ENCODE measurements at places on chromosomes 5 and 9.

GRCh38 chr5:168046163-168046562 is 245.3 kb upstream of the WWC1 start:
- DNase-seq = no peak

DNA sequence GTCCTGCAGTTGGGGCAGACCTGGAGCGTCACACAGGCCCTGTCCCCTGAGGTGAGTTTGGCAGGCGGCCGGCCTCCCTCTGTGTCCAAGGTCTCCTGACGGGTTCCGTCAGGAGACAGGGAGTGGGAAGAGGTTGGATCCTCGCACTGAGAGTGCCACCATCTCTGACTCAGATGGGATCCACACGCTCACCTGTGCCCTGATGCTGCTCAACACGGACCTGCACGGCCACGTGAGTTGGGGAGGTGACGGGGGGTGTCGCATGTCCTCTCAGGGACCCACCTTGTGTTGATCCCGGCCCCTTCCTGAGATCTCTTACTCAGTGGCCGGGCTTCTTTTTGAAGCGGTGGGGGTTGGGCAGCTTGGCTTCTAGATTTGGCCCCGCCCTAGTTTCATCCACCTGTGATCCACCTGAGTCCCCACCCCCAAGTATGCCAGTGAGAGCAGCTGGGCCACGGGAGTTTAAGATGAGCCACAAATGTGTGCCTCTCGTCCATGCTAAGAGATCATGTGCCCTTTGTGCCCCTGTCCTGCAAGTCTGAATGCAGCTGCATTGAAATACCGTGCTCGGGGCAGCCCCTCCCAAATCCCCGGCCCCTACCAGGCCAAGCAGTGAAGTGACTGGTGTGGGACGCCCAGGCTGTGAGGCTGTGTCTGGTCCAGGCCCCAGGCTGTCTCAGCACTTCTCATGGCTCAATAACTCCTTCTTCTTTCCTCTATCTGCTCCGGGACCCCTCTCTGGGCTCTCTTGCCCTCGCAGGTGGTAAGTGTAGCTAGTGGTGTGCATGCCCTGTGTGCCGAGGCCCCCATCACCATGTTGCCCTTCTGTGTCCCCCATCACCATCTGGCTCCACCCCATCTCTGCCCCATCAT is 27.2 kb downstream of the PSD2 start:
- no peak for DNase-seq

DNA sequence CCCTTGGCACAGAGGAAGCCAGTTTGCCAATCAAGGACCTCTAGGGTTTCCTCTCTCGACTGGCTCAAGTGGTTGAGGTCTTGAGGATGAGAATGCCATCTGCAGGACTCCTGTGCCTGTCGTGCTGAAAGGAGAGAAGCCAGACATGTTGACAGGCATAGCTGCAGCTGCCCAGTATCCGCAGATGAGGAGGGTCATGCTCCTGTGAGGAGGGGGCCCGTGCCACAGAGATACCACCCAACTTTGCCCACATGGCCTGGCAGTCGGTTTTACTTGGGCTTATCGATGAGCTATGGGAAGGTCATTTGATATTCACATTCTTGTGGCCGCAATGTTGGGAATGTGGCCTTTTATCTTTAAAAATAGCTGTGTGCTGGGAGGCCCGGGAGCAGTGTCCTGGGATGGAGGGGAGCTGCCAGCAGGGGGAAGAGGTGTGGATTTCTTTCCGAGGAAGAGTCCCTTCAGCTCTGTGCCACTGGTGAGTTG is 17.4 kb downstream of the FRMPD1 start:
- DNase-seq = no peak

DNA sequence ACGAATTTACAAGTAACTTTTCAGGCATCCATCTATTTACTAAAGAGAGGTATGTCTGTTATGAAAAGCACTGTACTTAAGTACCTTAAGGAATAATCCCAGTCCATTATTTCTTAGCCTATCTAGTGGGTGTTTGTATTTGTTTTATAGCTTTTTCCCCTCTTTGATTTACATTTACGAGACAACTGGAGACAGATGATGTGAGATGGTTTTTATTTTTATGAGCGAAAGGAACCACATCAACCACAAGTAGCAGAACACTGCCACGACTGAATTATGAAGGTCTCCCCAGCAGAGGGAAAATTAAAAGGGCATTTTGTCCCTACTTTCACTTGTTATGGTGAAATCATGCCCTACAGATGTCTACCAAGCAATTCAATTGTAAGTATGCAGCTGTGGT is 357.8 kb downstream of the NFIB start:
- no peak for DNase-seq

DNA sequence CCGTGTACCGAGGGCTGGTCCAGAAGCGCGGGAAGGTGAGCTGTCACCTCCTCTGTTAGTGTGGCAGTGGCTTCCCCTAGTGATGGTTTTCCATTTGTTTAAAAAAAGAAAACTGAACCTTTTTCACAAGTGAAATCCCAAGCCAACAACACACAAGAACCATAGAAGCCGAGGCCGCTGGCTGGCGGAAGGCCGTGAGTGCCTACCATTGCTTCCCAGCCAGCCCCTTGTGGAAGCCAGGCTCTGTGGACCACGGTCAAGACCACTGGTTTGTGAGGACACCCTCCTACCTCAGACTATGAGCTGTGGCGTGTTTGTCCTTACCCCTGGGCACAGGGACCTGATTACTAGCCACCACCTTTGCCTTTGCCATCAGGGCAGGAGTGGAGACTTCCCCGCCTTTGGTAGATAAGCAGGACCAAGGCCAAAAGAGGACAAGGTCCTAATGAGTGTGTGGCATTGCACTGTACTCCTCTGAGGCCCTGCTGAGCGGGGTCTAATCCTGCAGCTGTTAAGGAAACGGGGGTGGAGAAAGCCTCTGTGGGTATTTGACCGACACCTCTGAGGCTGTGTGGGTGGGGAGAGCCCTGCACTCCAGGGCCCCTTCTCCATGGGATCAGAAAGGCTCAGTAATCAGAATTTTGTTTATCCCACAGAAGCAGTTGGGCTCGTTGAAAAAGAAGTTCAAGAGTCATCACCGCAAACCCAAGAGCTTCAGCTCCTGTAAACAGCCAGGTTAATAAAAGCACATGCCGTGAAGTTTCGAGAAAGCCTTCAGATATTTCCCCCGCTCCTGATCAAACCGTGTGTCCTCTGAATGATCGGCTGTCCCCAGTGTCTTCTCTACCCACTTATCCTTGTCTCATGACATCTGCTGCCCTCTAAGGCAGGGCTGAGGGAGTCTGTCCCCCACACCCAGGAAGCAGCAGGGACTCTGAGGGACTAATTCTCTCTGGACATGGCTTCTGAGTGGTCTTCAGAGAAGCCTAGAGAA is 4.3 kb downstream of the SURF2 start:
- no peak for DNase-seq

DNA sequence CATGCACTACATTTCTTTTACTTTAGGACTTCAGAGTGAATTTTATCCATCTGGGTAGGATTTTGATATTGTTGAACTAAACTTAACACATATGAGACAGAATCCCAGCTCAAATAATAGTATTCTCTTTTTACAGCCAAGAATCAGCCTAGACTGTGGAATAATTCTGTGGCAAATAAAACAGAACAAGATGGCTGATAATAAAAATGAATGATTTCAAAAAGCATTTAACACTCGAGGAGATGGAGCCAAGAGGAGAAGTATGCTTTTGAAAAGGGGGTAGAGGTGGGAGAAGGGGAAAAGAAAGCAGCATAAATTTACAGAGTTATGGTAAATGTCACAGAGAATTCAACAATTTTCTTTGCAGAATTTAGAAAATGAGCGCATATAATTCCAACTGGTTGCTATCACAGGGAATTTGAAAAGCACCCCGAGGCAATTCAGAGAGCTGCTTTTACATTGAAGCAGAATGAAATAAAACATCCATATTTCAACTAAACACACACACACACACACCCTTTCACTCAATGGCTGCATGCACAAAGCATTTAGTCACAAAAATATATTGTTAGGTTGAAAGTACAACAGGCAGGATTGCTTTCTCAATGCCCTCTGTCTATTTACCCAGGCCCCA is 60.2 kb upstream of the DMAC1 start:
- no peak for DNase-seq

- peak; percentile 16 for DNase-seq
Observed at GRCh38 chr5:116137544-116138378, 52.9 kb downstream of the COMMD10 start.

GRCh38 chr5:179882338-179882737 is 23.7 kb upstream of the MRNIP start:
- DNase-seq = no peak

DNA sequence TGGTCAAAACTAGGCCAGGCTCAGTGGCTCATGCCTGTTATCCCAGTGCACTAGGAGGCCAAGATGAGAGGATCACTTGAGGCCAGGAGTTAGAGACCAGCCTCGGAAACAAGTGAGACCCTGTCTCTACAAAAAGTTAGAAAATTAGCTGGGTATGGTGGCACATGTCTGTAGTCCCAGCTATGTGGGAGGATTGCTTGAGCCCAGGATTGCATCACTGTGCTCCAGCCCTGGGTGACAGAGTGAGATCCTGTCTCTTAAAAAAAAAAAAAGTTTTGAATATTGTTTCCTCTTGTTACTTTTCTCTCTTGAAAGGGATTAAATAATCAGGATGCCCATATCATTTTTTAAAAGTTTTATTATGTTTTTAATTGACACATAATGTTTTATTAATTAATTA is 7.6 kb downstream of the ARHGEF37 start:
- DNase-seq = no peak

GRCh38 chr5:2378108-2378507 is 373.4 kb downstream of the IRX2 start:
- DNase-seq = no peak

GRCh38 chr5:140383300-140383699 is 18.3 kb upstream of the ANKHD1 start:
- no peak for DNase-seq

DNA sequence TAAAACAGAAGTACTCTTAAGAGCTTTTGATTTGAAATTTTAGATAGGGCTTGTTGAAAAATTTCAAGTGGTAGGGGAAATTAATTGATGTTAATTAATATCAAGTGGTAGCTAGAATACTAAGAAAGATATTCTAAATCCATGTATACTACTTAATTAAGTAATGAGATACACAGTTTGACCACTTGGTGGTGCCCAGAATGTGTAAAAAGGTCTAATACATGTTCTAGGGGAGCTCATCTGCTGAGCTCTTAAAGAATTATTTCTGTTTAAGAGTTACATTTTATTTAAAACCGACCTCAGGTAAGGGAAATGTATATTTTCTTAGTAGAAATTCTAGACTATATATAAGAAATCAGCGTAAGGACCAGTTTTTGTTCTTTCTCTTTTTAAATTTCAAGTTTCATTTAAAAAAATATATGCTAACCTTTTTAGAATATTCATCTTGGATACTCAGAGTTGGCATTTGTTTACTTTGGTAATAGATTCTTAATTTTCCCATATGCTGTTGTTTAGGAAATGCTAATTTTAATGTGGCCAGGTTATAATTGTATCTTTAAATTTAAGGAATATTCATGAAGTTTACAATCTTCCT is 61.5 kb downstream of the LNPEP start:
- DNase-seq = peak; percentile 32

DNA sequence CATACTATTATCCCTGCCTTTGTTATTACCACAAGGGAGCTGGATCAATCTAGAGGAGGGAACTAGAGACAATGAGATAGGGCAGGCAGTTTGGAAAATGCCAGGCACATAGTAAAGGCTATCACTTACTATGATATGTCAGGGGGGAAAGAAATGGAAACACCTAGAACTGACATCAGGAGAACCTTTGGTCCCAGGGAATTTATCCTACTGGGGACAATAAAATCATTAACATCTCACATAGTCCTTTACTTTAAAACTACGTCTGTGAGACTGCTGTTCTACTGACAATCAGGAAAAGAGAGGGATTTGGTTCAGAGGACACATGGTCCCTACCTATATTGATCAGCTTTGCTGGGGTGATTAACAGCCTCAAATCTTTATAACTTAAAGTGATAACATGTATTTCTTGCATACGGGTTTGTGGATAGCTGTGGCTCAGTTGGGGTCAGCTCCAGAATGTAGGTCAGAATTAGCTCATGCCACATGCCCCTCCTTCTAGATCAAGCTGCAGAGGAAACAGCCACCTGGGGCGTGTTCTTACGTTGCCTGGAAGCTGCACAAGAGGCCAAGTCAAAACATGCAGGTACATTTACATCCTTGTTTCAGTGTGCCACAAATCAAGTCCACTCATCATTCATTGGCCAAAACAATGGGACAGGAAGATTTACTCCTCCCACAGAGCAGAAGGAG is 43.9 kb upstream of the ALDOB start:
- DNase-seq = no peak

GRCh38 chr5:116970318-116970717 is 395.7 kb upstream of the SEMA6A start:
- no peak for DNase-seq

DNA sequence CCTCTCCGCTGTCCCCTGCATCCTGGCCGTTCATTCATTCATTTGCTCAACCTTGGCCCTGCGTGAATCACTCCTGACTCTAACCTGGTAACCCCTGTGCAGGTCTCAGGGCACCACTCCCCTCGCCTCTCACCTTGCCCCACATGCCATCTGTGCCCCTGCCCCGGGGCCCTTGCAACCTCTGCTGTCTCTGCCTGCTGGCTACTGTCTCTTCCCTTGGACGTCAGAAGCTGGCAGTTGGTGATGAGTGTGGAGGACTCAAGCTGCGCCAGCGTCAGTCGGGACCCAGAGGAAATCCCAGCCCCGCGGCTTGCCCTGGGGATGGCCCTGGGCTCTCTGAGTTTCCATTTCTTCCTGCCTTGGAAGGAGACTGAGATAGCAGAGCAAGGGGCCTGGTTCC is 154.9 kb downstream of the OLFM1 start:
- DNase-seq = no peak

DNA sequence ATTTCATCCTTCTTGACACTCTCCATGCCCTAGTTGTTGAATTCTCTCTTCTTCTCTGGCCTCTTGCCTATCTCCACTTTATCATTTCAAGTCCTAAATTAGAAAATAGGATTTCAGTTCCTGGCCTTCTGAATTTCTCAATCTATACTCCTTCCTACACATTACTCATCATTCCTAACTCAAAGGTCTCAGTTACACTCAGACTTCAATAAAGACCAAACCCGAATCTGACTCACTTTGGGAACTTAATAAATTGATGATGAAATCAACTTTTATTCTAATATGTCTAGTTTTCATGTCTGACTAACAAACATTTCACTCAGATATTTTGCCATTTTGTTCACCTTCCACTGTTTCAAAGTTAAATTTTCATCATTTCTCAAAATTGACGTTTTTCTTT is 113.6 kb upstream of the TSLP start:
- DNase-seq = no peak

DNA sequence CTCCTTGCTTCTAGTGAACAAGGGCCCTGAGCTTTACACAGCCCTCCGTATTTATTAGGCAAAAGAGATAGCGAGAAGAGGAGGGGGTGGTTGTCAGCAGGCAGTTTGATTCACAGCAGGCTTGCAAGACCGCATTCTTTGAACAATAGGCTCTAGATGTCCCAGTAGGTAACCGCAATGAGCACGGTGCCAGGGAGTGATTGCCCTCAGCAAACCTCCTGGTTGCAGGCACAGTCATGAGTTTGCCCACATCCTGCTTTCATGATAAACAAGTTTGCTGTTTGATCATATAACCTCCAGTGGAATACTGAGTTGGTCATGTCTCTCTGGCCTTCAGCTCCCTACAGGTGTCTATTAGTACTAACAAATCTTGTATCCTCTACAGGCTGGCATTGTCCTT is 66.1 kb downstream of the CACNA1B start:
- DNase-seq = no peak

- DNase-seq = no peak
Observed at GRCh38 chr9:38309324-38310195, 82.9 kb upstream of the ALDH1B1 start.
